ENCODE measurements at places on chromosomes 7 and 10. TPM values are rescaled to one million over a fixed set of nuclear protein-coding genes. Genes with fewer than 3 reads are reported as not detected.

DNA sequence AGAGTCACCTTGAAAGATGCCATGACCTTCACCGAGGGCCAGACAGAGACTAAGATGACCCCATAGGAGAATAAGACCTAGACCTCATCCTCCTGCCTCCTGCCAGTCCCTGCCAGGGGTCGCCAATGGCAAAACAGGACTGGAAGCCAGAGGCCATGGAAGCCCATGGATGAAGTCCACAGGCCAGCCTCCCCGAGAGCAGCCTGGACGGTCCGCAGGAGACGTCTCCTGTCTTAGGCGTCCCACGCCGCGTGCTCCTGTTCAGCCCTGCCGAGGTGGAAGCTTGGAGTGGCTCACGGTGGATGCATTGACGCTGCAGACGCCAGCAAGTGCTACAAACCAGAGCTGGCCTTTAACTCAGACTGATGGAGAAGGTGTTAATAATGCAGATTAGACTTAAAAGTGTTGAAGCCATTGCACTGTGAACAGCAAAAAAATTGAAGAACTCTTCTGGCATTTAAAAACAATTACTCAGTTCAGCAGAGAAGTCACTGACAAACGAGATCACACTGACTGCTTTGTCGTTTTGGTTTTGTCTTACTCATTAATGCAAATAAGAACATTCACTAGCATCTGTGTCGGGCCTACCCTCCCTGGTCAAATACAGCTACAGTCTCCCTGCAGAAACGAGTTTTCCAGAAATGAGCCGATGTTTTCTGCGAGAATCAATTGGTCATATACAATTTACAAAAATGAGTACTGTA is 38.1 kb upstream of the FAM20C start:
- peaks cover 18% of the 10 kb centered on the region for H3K4me1 ChIP-seq
- H3K27ac ChIP-seq = no peak overlapping the region
- no peak overlapping the region for H3K4me3 ChIP-seq
- no peaks in the 10 kb centered on the region for H3K36me3 ChIP-seq
- H3K27me3 ChIP-seq = no peaks in the 10 kb centered on the region

The OPN1SW gene
- not detected for polyA plus RNA-seq

The LRRTM3 gene
- 0.33 TPM for polyA plus RNA-seq

- no peaks in the 10 kb centered on the region for H3K36me3 ChIP-seq
- no peaks in the 10 kb centered on the region for H3K4me1 ChIP-seq
- DNase-seq = no peak
- H3K27ac ChIP-seq = no peak overlapping the region
These were observed 13.9 kb downstream of the TRPV5 start for GRCh38 chr7:142919656-142920055.

DNA sequence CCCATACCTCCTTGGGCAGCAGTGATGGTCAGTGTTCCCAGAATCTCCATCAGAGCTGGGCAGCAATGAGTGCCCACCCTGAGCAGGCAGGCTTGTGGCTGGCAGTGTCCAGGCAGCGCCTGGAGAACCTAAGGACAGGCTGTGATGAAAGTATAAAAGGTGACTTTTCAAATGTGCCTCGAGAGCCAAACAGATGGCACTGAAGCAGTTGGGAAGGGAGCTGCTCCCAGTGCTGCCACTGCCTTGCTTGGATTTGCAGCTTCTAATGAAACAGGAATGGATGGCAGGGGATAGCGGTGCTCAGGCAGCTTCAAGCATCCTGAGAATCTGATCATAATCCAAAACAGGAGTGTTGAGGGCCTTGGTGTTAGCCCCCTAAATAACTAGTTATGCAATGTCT is 179.8 kb upstream of the AOAH start:
- DNase-seq = no peak
- H3K36me3 ChIP-seq = no peaks in the 10 kb centered on the region
- no peaks in the 10 kb centered on the region for H3K27me3 ChIP-seq
- H3K4me1 ChIP-seq = no peaks in the 10 kb centered on the region

GRCh38 chr10:21260506-21261149 is 264.9 kb downstream of the SKIDA1 start:
- no peaks in the 10 kb centered on the region for H3K27me3 ChIP-seq
- no peaks in the 10 kb centered on the region for H3K36me3 ChIP-seq
- no peak for DNase-seq
- no peaks in the 10 kb centered on the region for H3K4me1 ChIP-seq

The FZD1 gene
- 0.62 TPM for polyA plus RNA-seq

The NKX2-3 gene
- not detected for polyA plus RNA-seq

DNA sequence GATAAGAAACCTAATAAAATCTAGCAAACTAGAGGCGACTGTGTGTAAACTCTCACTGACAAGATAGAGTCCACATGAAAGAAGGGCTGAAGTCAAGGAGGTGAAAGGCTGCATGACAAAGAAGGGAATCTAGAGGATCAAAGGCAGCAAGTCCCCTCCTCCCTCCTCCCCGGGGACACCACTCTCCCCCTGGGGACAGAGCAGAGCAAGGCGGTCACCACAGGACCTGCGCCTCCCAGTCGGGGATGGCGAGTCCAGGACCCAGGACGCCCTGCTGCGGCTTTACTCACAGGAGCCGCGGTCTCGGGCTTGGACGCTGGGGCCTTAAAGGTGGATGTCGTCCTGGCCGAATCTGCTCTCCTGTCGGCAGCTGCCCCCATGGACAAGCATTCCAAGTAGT is 22.4 kb downstream of the BRI3 start:
- no peak for DNase-seq
- H3K27ac ChIP-seq = no peak overlapping the region
- H3K4me3 ChIP-seq = no peak overlapping the region
- peaks cover 23% of the 10 kb centered on the region for H3K36me3 ChIP-seq

GRCh38 chr10:10942441-10942840 is 75.2 kb upstream of the CELF2 start:
- H3K4me1 ChIP-seq = no peaks in the 10 kb centered on the region
- H3K27me3 ChIP-seq = no peaks in the 10 kb centered on the region
- no peaks in the 10 kb centered on the region for H3K36me3 ChIP-seq
- H3K4me3 ChIP-seq = no peak overlapping the region
- H3K27ac ChIP-seq = no peak overlapping the region

DNA sequence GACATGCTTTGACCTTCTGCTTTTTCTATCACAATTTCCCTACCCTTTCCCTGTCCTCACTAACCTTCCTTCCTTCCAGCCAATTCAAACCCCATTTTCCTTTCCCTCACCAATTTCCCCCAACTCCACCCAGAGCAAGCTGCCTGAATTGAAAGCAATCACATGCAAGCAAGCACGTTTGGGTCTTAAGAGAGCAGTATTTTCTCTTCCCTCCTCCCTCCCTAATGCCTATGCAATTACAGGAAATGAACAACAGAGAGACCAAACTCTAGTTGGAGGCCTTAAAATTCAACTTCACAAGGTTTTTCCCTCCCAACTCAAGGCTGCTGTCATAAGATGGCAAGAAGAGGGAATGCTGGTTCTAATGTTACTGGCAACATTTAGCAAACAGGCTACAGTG is 117.2 kb downstream of the MYOF start:
- H3K4me3 ChIP-seq = no peak overlapping the region
- H3K4me1 ChIP-seq = no peaks in the 10 kb centered on the region
- H3K36me3 ChIP-seq = no peaks in the 10 kb centered on the region
- H3K27me3 ChIP-seq = no peaks in the 10 kb centered on the region
- no peak for DNase-seq
- no peak overlapping the region for H3K27ac ChIP-seq

GRCh38 chr7:35012160-35012559 is 25.1 kb downstream of the DPY19L1 start:
- H3K27ac ChIP-seq = no peak overlapping the region
- peaks cover 6% of the 10 kb centered on the region for H3K4me1 ChIP-seq
- DNase-seq = no peak
- H3K4me3 ChIP-seq = no peak overlapping the region
- peaks cover 10% of the 10 kb centered on the region for H3K36me3 ChIP-seq

The TEX47 gene
- not detected for polyA plus RNA-seq

- H3K4me3 ChIP-seq = no peak overlapping the region
- no peak overlapping the region for H3K27ac ChIP-seq
- no peaks in the 10 kb centered on the region for H3K27me3 ChIP-seq
- DNase-seq = no peak
- H3K4me1 ChIP-seq = no peaks in the 10 kb centered on the region
These were observed 3.5 kb upstream of the SLC35B4 start for GRCh38 chr7:134320201-134320600.

DNA sequence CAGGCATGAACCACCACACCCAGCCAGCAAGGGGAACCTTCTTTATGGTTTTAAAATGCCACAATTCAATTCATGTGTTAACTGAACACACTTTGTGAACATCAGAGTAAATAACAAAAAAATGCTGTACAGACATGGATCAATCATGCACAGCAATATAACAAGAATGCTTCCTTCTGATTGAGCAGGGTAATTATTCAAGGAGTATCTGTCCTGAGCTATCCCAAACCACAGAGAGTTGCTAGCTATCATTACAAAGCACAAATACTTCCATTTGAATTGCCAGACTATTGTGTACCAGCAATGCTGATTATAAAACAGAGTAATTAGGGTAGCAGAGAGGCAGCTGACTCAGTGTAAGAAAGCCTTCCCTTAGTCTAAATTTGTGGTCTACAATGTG is 11.3 kb upstream of the RHOBTB1 start:
- no peaks in the 10 kb centered on the region for H3K36me3 ChIP-seq
- H3K27ac ChIP-seq = no peak overlapping the region
- H3K27me3 ChIP-seq = no peaks in the 10 kb centered on the region
- H3K4me1 ChIP-seq = no peaks in the 10 kb centered on the region
- no peak overlapping the region for H3K4me3 ChIP-seq

- H3K36me3 ChIP-seq = peaks cover 18% of the 10 kb centered on the region
- H3K4me3 ChIP-seq = peak overlapping the region; percentile 80
- H3K4me1 ChIP-seq = peaks cover 5% of the 10 kb centered on the region
- no peak for DNase-seq
- no peak overlapping the region for H3K27ac ChIP-seq
- H3K27me3 ChIP-seq = no peaks in the 10 kb centered on the region
These were observed 1.3 kb downstream of the ANKRD16 start for GRCh38 chr10:5888351-5888750.

DNA sequence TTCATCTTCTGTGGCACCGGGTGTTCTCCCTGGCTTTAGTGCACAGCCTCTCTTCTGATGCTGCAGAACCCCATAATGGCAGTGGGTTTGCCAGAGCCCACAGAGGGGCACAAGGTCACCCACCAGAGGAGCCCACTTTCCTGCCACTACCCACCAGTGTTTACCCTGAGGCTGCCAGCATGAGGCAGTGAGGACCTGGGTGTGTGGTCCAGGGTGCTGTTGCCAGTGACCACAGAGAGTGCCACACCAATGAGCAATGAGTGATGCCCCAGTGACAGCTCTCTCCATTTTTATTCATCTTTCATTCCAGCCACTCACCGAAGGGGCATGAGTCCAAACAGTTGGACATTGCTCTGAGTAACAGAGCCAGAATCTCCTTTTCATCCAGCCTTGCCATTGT is 34.8 kb downstream of the MTURN start:
- peaks cover 18% of the 10 kb centered on the region for H3K4me1 ChIP-seq
- no peak overlapping the region for H3K27ac ChIP-seq
- peaks cover 12% of the 10 kb centered on the region for H3K27me3 ChIP-seq
- no peak overlapping the region for H3K4me3 ChIP-seq
- DNase-seq = no peak
- no peaks in the 10 kb centered on the region for H3K36me3 ChIP-seq

- H3K27me3 ChIP-seq = no peaks in the 10 kb centered on the region
- DNase-seq = no peak
- H3K36me3 ChIP-seq = no peaks in the 10 kb centered on the region
- no peaks in the 10 kb centered on the region for H3K4me1 ChIP-seq
- H3K27ac ChIP-seq = no peak overlapping the region
These were observed 34.0 kb downstream of the PRSS2 start for GRCh38 chr7:142804728-142805207.

The FEZF1 gene
- polyA plus RNA-seq = 15.7 TPM

DNA sequence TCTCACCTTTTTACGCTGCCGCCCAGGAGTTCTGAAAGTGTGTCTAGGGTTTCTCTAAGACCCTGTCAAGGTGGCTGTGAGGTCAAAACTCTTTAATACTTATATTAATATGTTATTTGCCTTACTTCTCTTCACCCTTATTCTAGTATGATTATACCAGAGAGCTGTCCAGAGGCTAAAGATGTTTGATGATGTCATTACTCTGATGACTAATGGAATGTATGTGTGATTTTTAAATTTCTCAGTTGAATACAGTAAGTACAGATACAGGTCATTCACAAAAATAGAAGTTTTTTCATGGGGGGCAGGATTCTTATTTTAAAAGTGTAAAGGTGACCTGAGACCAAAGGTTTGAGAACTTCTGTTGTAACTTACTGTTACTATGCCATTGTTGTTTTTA is 150.6 kb upstream of the FOXP2 start:
- no peaks in the 10 kb centered on the region for H3K4me1 ChIP-seq
- H3K36me3 ChIP-seq = no peaks in the 10 kb centered on the region
- H3K27ac ChIP-seq = no peak overlapping the region
- no peak overlapping the region for H3K4me3 ChIP-seq
- DNase-seq = no peak

GRCh38 chr7:44184206-44184872 is 4.9 kb downstream of the GCK start:
- H3K36me3 ChIP-seq = no peaks in the 10 kb centered on the region
- DNase-seq = peak; percentile 15
- H3K27ac ChIP-seq = no peak overlapping the region
- no peak overlapping the region for H3K4me3 ChIP-seq
- no peaks in the 10 kb centered on the region for H3K27me3 ChIP-seq

The SPDYE2 gene
- polyA plus RNA-seq = not detected

DNA sequence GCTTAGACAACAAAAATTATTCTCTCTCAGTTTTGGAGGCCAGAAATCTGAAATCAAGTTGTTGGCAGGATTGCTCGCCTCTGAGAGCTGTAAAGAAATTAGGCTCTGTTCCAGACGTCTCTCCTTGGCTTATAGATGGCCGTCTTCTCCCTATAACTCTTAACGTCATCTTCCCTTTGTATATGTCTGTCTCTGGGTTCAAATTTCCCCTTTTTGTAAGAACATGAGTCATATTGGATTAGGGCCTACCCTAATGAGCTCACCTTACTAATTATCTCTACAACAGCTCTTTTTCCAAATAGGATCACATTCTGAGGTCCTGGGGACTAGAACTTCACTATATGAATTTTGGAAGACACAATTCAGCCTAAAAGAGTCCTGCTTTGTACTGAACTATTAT is 22.4 kb downstream of the GALNTL5 start:
- H3K27ac ChIP-seq = no peak overlapping the region
- H3K27me3 ChIP-seq = no peaks in the 10 kb centered on the region
- no peaks in the 10 kb centered on the region for H3K4me1 ChIP-seq
- no peak for DNase-seq

The ZNF716 gene
- not detected for polyA plus RNA-seq

GRCh38 chr7:36131499-36131898 is 21.6 kb upstream of the EEPD1 start:
- H3K27me3 ChIP-seq = no peaks in the 10 kb centered on the region
- no peak overlapping the region for H3K27ac ChIP-seq
- no peak overlapping the region for H3K4me3 ChIP-seq
- H3K36me3 ChIP-seq = no peaks in the 10 kb centered on the region
- H3K4me1 ChIP-seq = no peaks in the 10 kb centered on the region
- DNase-seq = no peak

DNA sequence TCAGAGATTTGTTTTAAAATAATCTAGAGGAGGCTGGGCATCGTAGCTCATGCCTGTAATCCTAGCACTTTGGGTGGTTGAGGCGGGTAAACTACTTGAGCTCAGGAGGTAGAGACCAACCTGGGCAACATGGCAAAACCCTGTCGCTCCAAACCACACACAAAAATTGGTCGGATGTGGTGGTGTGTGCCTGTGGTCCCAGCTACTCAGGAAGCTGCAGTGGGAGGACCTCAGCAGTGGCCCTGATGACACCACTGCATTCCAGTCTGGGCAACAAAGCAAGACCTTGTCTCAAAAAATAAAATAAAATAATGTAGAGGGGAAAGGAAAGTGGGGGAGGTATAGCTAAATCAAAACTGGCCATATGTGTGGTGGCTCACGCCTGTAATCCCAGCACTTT is 13.9 kb upstream of the PPP3CB start:
- H3K4me1 ChIP-seq = no peaks in the 10 kb centered on the region
- no peak overlapping the region for H3K27ac ChIP-seq
- H3K4me3 ChIP-seq = no peak overlapping the region
- H3K36me3 ChIP-seq = peaks cover 7% of the 10 kb centered on the region
- no peaks in the 10 kb centered on the region for H3K27me3 ChIP-seq

Measured in H1 (cell line).